CD4-positive, alpha-beta T cell treated with Interleukin-21 for 1 hour (primary cell): ENCODE measurements at places on chromosomes 11 and 22.

DNA sequence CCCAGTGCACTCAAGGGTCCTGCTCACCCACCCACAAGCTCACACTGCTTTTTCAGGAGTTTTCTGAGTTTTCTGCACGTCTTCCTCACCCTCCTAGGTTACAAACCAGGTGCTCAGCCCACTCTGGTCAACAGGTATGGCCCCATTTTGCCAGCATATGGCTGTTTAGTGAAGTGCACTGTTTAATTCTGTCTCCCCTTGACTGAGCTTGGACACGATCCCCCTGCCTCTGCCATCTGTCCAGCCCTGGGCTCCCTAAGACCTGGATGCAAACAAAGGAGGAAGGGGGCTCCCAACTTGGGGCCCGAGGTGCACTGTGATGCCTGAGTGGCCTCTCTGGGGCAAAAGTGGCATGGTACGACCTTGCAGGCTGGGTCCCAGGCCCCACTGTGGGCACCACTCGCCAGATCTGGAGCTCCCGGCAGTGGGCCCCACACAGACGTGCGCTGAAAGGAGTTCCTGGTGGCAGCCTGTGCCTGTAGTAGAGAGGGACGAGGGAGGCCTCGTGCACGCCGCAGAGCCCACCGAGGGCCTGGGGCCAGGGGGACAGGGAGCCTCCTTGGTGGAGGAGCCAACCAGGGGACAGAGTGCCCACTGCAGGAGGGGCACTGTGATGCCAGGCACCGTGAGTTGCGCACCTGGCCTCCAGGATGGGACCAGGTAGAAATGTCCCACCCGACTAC lies 37.3 kb upstream of the COMT start:
- no peak for DNase-seq

DNA sequence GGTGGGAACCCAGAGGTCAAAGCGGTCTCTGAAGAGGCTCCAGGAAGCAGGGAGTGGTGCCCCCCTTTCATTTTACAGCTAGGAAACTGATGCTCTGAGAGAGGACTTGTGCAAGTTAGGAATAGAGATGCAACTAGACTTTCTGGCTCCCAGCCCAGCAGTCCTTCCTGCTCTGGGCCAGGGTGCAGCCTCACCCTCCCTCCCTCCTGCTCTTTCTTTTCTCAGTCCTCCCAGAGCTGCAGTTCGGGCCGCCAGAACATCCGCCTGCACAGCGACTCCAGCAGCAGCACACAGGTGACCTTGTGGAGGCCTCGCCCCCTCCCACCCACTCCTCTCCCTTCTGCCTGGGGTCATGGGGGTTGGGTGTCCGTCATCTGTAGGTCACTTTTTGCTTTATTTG lies 51.5 kb downstream of the LHFPL7 start:
- DNase-seq = no peak

DNA sequence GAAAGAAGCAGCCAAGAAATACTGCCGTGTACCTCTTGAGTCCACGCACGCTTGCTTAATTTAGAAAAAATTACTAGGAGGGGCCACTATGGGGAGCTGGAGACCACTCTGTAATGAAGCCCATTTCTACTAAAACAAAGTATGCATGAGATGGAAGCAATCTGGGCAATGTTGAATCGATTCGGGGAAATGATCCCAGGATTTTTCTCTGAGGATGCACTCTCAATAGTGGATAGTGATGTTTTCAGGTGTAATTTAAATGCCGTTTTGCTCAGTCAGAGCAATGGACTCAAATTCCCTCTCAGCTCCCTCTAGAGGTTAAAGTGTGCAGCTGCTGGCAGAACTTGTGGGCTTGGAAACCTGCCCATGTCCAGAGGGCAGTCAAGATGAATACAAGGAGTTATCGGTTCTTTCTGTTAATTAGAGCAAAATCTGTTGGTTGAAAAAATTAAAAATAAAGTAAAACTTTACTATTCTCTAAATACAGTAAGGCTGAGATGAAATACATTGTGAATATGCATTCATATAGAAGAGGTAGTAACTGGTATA lies 64.1 kb downstream of the ME3 start:
- DNase-seq = peak; percentile 52

DNA sequence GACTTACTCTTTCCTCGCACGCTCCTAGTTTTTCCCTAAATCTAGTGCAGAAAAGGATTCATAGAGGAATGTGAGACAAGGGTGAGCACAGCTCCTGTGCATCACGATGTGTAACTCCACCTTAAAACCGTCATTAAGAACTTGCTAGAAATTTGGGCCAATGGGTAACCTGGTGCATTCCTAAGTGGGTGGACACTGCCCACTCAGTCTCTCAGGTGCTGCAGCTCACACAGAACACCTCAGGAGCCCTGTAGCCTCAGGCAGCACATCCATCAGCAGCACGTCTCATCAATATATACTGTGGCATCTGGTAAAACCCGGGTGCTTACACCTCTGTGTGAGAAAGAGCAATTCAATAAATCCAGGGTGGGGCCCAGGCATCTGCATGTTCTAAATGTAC lies 12.4 kb downstream of the POU2AF3 start:
- DNase-seq = no peak

GRCh38 chr22:30201945-30202344 lies 44.6 kb downstream of the LIF start:
- no peak for DNase-seq

DNA sequence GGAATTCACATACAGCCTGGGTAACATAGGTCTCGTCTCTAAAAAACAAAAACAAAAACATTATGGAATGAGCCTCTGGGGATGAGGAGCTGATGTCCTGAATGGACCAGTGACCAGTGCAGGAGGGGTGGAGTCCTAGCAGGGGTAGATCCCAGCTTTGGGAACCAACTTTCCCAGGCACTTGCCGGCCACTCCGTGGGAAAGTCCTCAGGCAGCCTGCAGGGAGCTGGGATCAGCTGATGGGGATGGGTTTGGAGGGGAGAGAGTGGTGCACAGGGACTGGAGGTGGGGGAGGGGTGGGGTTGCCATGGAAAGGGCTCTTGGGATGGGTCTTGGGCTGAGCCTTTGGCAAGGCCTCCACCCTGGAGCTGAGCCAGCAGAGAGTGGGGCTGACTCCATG lies 19.1 kb downstream of the MGAT3 start:
- DNase-seq = no peak

DNA sequence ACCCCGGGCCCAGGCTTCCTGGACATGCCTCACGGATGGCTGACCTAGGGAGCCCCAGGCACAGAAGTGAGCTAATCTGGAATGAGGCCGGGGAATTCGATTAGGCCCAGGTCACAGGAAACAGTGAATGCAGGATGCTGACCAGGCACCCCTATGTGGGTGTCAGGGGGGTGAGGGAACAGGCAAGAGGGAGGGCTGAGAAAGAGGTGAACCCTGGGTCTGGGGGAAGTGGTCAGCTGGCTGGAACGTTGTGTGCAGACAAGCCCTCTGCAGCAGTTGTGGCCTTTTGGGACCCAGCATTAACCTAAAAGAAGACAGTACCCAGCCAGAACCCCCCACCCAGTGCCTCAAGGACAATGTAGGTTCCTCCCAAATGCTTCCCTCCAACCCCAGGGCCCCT lies 8.1 kb downstream of the SERHL2 start:
- no peak for DNase-seq

DNA sequence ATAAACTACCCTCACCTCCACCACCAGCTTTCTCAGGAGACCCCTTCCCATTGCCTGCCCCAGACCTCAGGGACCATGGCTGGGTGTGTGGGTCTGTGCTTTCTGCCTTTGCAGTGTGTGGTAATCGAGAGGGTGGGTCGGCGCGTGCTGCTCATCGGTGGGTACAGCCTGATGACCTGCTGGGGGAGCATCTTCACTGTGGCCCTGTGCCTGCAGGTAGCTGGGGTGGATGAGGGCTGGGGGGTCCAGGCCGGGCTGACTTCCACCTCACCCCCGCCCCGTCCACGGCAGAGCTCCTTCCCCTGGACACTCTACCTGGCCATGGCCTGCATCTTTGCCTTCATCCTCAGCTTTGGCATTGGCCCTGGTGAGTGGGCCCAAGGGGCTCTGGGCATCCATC lies 10.5 kb upstream of the MIF start:
- no peak for DNase-seq

- DNase-seq = no peak
Observed at GRCh38 chr11:66915866-66916265, 42.3 kb downstream of the PC start.

GRCh38 chr11:108886660-108887009 lies 221.8 kb downstream of the DDX10 start:
- DNase-seq = no peak

DNA sequence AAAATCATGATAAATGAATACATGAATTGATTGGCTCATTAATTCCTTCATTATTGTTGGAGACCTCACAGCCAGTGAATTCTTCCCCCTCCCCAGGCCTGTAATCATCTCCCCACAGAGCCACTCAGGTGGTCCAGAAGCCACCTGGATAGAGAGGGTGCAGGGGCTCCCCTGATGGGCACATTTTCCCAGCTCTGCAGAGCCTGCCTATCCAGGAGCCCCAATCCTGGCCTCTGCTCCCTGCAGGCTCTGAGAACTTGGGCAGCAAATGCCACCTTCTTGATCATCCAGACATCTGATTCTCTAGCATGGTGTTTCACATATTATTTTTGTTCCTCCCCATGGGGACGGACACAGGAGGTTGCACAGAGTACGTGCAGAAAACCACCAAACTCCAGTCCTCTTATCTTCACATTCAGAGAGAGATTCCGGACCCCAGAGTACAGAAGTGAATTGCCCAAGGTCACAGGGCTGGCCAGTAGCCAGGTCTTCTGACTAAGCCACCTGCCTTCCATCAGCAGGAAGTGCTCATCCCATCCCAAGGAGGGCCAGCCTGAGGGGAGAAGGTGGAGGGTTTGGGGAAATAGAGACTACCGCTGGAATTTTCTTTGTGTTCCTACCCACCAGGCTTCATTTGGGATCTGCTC lies 348.0 kb downstream of the BUD13 start:
- DNase-seq = no peak

GRCh38 chr11:110713449-110713776 lies 1.2 kb upstream of the ARHGAP20 start:
- DNase-seq = no peak

- no peak for DNase-seq
Observed at GRCh38 chr22:29336751-29337490, 21.4 kb upstream of the RASL10A start.

DNA sequence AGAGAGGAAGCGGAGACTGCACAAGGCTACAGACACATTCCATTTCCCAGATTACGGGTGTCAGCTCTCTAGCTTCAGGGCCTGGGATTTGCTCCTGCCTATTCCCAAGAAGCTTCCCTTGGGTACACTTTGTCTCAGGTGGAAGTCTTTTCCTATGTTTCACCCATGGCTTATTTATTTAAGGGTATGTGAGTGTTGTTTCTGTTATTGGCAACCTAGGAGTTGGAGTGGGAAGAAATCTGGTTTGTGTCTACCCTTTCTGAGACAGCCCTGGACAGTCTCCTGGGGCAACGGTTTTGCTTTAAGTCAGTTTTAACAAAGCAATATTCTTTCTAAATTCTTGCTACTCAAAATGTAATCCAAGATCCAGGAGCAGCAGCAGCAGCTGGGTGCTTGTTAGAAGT lies 127.0 kb downstream of the MICAL2 start:
- no peak for DNase-seq

- DNase-seq = no peak
Observed at GRCh38 chr11:18312012-18312411, 9.9 kb downstream of the HPS5 start.

- DNase-seq = no peak
Observed at GRCh38 chr11:78763664-78764063, 189.0 kb upstream of the NARS2 start.

DNA sequence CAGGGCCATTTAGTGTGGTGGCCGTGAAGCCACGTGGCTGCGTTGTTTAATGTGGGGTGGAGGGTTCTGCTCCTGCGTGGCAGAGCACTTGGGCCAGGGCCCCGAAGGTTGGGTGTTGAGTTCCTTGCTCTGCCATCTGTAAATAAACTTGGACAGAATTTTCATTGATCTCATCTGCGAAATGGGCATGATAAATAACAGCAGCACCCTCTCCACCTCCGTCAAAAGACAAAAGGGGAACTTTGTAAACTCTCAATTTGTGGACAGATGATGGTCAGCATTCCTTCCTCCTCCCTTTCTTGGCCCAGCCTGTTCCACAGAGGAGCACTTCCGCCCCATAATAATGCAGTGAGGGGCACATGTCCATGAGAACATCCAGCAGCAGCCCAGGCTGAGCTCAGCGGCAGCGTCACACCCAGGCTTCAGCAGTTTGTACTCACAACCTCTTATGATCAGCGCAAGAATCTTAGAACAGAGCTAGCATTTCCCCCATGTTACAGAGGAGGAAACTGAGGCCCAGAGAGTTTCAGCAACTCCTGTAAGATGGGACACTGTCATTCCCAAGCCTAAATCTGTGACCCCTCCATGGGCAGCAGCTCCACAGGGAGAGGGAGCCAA lies 874.5 kb downstream of the BRD1 start:
- DNase-seq = no peak

- DNase-seq = no peak
Observed at GRCh38 chr11:117887431-117888138, 11.1 kb upstream of the FXYD6 start.

- peak; percentile 62 for DNase-seq
Observed at GRCh38 chr11:48172818-48173609, 43.6 kb upstream of the OR4B1 start.

GRCh38 chr11:11534981-11535380 lies 86.8 kb downstream of the GALNT18 start:
- no peak for DNase-seq

DNA sequence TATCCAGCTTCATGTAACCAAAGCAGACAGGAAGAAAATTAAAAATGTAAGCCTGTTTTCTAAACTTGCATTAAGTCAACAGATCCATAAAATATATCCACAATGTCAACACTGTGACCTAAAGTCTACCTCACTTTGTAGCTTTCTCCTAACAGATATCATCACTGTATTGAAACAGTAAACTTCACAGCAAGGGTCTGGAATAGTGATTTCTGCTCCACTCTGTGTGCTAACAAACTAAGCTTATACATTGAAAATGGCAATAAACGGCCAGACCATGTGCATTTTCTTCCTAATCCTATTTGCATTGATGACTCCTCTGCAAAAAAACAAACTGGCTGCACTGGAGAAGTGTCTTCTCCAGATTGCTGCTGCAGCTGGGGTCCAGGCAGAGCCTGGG lies 26.8 kb downstream of the CADM1 start:
- DNase-seq = no peak

- no peak for DNase-seq
Observed at GRCh38 chr11:66870616-66871520, 14.0 kb downstream of the LRFN4 start.
